ENCODE measurements at places on chromosomes 4 and X.

DNA sequence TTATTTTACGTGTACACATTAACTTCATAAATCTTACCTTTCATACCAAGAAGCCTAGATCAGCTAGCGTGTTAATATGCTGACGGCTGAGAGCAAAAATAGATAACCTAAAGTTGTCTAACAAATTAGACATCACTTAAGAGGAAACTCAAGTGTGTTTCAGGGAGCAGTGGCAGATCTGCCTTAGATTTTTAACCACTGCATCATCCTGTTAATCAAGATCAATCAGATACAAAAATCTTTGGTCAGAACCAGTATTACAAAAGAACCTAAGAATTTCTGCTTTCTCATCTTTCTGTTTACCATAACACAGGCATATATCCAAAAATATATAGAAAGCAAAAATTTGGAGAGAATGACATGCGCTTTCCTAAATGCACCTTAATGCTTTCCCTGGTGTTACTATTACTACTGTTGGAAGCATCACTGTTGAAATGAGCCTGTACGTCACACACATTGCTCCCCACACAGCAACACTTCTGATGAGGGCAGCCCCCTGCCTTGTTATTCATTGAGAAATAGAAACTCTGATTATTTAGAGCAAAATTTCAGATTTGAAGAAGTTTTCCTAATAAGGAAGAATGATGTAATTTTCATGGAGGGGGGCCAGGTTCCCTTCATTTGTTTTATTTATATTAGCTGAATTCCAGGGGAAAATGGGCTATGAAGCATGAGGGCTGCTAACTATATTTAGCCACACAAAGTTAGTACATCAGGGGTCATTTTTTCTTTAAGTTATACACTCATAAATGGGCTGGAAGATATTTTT, 152.3 kb downstream of the CBR4 start:
- DNase-seq, result no peak

GRCh38 chr4:168633496-168633895, 136.6 kb downstream of the PALLD start:
- no peak for DNase-seq

DNA sequence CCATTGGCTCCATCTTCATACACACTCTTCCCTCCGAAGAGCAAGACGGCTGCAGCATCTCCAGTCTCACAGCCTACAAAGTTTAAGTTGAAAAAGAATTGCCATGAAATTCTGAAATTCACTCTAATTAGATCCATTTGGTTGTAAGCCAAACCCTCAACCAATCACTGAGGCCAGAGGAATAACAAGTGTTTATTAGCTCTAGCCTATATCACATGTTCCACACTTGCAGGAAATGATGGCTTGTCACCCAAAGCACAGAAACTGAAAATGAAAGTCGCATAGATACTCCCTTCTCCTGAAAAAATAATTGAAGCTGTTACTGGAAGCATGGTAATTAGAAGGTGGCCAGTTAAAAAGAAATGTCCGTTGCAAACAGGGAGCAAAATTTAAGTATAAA, 1071.8 kb downstream of the CCSER1 start:
- no peak for DNase-seq

- DNase-seq, result no peak
Observed at GRCh38 chr4:54967289-54967688, 158.1 kb downstream of the KDR start.

DNA sequence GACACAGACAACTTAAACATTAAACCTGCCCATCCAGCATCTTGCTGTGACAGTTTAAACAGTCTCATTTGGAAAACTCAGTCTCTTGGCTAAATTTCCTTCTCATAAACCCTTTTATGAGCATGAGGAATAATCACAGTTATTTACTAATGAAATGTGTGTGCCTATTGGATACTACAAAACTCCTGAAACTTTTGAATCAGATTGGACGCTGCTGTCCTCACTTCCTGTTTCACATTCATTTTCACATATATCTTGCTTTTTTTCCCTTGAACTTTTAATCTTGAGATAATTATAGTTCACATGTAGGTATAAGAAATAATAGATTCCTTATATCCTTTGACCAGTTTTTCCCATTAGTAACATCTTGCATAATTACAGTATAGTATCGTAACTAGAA, 111.7 kb downstream of the CDKL5 start:
- DNase-seq, result no peak

GRCh38 chrX:76195579-76195978, 22.7 kb downstream of the PBDC1 start:
- DNase-seq, result no peak

DNA sequence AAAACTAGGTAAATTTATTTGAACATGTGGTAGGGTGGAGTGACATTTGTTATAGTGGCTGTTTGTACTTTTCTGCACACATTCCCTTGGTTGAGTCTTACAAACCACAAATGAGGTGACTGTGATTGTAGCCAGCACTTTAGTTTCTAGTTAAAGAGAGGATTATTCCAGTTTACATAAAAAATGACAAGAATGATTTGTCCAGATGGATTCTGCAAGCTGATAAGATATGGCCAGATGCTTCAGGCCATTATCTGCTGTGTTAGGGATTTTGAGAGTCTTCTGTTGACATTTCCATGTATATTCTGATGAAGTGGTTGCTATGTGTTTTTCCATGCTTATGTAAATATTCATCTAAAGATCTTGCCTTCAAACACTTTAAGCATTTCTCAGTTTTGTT, 31.0 kb upstream of the PDE5A start:
- peak; percentile 39 for DNase-seq

GRCh38 chrX:106168107-106168506, at the start of gene PWWP3B:
PWWP3B (plus strand) TSS chrX:106168305; CDS start chrX:106205433, 37,128 bp downstream.
- no peak for DNase-seq

- no peak for DNase-seq
Observed at GRCh38 chrX:107445631-107446030, 3.8 kb upstream of the FRMPD3 start.

DNA sequence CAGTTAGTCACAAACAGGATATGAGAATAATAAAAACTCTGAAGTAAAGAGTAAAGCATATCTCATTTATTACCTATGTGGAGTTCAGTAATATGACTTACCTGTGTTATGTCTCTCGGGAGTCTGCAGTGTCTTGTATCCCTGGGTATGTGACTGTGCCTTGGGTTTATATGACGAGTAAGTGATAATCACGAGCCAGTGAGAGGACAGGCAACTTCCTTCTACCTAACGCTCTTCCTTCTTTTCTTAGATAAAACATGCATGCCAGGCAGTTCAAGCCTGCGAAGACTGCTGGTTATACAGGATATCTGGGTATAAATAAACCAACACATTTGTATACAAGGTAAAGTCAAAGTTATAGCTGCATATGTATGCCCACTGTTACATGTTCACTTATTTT, at the start of gene HPGDS:
TSS of gene HPGDS (minus strand) at position 143 of the 400 bp plus-strand sequence. CDS start 8,207 bp downstream, outside the sequence.
- DNase-seq, result no peak

DNA sequence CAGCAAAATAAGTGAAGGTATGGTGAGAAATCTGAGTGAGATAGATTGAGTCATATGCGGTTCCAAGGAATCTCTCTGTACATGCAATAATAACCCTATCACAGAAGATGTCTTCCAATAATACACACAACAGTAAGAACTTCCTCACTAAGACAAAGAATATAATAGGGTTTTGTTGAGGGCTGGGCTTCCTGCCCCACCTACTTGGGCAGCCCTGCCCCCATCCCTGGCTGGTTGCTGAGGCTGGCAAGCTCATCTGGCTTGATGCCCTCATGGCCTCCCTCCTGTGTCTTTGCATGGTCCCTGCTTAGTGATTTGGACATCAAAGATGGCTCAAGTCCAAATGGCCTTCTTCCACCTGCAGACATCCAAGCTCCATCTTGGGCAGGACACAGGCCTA, 2.7 kb downstream of the GEMIN8 start:
- no peak for DNase-seq

DNA sequence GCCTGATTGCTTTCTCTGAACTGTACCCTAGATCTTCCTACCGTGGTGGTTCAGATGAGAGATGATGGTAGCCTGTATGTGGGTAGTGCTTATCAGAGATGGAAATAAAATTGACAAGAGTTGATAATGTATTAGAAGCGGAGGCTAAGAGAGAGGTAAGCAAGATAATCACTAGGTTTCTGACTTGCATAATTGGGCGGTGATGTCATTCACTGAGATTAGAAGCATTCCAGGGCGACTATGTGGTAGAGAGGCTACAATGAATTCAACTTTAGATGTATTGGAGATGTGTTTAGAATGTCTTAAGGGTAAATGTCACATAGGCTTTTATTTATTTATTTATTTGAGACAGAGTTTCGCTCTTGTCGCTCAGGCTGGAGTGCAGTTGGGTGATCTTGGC, 415 bp upstream of the TENM3 start:
- DNase-seq, result no peak

- no peak for DNase-seq
Observed at GRCh38 chrX:19156186-19156585, 33.9 kb upstream of the ADGRG2 start.

DNA sequence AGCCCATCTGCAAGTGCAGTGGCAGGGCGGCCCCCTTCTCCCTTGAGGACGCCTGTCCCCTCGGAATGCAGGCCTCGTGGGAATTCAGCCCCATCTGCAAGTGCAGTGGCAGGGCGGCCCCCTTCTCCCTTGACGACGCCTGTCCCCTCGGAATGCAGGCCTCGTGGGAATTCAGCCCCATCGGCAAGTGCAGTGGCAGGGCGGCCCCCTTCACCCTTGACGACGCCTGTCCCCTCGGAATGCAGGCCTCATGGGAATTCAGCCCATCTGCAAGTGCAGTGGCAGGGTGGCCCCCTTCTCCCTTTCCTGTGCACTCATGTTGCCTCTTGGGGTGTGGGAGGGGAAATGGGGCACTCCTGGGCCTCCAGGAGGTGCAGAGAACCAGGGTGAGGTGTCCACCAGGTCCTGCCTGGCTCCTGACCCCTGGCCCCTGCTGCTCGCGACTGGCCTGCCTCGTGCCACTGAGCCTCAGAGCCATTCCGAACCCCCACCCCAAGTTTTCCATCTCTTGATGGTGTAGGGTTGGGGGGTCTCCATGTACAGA, 6.8 kb upstream of the SLC26A1 start:
- no peak for DNase-seq

DNA sequence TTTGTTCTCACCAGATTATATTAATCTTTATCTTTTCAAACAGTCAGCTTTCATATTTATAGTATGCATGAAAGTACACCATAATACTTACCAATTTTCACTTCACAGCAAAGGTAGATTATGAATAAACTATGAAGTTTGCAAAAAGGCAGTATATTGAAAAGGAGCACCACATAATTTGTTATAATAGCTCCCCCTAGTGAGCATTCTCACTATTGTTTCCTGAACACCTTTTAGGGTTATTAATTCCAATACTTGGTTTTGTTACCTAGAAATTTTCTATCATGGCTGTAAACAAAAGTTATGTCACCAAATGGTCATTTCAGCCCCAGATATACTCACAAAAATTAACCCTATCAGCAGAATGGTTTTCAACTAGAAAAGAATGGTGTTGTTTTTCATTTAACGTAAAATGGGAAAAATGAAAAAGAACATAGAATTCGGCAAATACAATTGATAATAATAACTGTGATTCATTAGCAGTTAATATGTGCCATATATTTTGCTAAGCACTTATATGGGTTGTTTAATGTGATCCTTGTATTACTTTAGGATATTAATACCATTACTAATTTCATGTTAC, 30.2 kb upstream of the NKX6-1 start:
- DNase-seq, result peak; percentile 18

DNA sequence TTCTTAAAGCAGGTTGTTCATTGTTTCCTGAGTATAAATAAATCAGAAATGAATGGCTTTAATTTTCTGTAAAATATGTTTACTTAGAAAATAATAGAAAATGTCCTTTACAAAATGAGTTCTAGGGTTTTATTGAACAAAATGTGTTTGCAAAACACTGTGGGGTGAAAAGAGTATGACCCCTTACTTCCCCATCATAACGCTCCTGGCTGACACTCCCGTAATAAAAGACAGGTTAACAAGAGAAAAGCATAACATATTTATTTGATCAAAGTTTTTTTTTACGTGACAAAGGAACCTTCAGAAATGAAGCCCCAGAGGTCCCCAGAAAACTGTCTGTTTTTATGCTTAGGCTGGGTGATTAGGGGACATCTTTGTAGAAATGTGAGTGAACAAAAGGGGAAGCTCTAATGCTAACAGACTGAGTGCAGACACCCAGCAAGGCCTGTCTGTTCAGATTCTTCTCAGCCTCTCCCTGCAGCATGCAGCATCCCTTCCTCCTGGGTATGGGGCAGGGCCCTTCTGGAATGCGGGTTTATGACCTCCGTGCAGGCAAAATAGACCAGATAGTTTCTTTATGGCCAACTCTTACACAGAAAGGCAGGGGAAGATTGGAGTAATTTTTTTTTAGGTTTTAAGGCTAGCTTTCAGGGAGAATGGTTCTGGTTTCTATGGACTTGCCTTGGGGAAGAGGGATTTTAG, 26.1 kb downstream of the ZFP42 start:
- DNase-seq, result no peak

DNA sequence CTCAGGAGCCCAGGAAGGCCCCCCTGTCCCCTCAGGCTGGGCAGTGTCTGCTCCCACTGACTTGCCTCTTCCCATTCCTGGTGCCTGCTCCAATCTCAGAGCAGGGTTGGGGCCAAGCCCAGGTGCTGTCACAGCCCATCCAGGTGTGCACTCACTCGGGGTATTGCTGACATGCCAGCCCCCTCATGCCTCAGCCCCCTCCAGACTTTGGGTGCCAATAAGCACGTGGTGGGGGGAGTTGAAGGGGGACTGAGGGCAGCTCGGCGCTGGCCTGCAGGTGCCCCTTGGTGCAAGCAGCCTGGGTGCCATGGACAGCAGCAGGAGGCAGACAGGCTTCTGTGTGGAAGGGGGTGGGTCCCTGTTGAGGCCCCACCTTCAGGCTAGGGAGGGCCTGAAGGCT, 28.4 kb downstream of the NAA11 start:
- DNase-seq, result no peak

DNA sequence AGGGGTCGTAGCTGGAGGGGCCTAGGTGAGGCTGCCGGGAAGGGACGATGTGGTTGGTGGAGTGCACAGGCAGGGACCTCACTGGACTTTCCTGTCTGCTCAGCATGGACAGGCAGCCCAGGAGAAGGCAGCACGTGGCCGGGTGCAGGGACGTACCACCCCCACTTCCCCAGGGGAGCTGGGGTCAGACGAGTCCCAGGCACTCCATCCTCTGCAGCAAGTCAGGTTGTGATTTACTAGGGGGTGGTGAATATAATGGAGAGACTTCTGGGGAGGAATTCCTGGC, 1.5 kb upstream of the CTBP1 start:
- DNase-seq, result no peak

GRCh38 chrX:71170660-71171059, 26.0 kb downstream of the NLGN3 start:
- DNase-seq, result no peak

DNA sequence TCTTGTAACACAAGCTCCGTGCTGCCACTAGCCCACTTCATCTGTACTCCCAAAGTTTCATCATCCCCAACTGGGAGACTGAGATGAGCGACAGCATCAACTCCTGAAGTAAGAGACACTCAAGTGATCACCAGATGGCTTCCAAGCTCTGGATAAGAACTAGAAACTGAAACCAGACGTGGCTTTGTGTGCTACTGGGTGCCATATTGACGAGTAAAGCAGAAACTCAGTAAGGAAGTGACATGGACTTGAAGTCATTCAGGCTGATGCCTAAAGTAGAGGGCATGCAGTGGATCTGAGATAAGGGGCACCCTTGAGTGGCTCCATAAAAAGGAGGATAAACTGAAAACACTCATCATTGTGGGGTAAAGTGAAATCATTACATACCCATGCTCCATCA, 72.4 kb downstream of the PCYT1B start:
- no peak for DNase-seq

- no peak for DNase-seq
Observed at GRCh38 chr4:174408841-174409552, 113.3 kb downstream of the HPGD start.
